T-helper 2 cell (primary cell): ENCODE measurements at places on chromosomes 2 and 18.

DNA sequence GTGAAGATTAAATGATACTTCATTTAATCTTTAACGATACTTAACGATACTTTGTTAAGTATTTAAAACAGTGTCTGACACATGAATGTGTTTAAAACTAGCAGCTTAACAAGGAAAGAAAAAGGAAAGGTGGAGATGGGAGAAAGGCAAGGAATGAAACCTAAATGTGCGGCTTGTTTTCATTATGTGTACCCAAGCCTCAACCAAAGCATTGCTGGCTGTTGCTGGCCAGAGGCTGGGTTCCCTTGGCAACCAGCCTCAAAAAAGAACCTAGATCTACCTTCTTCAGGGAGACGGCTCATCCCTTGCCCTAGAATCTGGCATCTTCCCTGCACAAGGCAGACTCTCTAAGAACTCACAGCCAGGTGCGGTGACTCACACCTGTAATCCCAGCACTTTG is 13.8 kb upstream of the PCBP1 start:
- DNase-seq = no peak

DNA sequence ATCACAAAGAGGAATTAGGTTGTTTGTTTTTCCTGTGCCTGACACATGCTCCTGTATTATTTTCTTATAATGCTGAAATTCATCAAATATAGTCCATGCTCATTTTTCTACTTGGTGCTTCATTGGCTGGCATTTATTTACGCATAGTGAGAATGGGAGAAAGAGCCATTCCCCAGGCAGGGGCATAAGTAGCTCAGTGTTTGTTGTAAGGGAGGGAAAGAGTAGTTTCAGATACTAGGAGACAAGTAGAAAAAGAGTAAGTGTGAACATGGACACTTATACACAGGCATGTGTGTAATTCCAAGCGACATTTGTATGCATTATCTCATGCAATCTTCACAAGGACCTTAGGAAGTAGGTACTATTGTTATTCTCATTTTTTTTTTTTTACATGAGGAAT is 111.9 kb upstream of the UGP2 start:
- no peak for DNase-seq

DNA sequence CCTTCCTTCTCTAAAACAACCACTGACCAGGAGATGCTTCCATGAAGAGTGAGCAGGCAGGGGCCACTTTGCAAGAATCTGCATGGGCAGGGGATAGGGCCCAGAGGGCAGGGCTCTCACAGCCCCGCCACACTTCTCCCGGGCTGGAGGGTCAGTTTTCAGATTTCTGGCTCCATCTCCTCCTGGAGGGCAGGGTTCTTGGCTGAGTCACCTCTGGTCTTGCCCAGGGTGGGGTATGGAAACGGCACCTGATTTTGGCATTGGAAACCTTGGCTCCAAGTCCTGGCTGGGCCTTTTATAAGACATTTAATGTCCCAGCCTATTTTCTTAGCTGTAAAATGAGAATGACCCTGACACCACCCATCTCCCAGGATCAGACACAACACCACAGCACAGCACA is 27.6 kb upstream of the ASPRV1 start:
- no peak for DNase-seq

GRCh38 chr2:112794131-112794733 is 9.9 kb upstream of the IL1A start:
- DNase-seq = no peak

GRCh38 chr2:238847419-238847801 is 475 bp upstream of the TWIST2 start:
- no peak for DNase-seq

- peak; percentile 69 for DNase-seq
Measured at GRCh38 chr2:151638191-151638933, 95.9 kb downstream of the NEB start.

DNA sequence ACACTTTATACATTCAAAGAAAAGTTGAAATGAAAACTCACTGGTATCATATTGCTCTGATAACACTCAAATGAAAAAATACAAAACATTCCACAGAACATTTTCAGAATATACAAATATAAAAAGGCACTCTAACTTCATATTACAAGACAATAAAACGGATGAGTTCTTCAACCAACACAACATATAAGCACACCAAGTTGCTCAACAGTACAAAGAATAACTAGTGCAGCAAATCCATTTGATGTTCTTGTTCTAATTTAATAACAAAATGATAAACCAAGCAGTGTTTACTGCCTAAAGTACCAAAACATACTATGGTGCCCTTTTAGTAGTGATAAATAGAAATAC is 60.8 kb upstream of the PGAP1 start:
- no peak for DNase-seq

- peak; percentile 64 for DNase-seq
Measured at GRCh38 chr2:42795841-42796301, 3.5 kb upstream of the HAAO start.

- no peak for DNase-seq
Measured at GRCh38 chr2:238151628-238152235, 7.0 kb upstream of the ERFE start.

GRCh38 chr2:40118622-40119021 is 333.3 kb downstream of the SLC8A1 start:
- no peak for DNase-seq

DNA sequence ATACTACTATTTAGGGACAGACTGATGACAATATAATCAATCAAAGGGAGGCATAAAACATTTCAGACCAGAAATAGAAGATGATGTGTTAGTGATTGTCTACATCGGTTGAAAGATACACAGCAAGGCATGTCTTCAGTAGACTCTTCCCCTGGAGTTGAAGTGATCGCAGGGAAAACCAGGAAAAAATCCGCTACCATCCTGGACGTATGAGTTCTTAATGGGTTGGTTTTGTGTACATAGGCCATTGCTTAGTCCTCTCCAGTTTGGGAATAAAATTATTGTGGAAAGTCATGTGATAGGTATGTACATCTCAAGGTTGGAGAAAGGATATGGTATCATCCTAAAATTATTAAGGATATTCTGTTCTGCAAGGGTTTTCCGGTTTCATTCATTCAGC is 4.3 kb downstream of the APCDD1 start:
- DNase-seq = no peak

- DNase-seq = no peak
Measured at GRCh38 chr2:25684577-25685473, 11.4 kb upstream of the DTNB start.

DNA sequence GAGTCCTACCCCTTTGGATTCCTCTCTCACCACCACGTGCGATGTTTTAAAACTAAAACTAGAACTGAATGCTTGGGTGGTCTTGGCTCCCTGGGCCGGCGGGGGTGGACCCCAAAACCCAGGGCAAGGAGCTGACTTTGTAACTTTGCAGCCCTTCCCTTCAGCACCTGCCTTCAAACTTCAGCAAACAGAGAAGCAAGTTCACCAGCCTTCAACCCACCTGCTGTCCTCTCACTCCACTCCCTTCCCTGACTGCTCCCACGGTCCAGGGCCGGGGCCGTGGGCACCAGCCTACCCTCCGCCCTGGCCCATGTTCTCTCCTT is 54.5 kb downstream of the COL6A3 start:
- DNase-seq = no peak

- DNase-seq = no peak
Measured at GRCh38 chr2:137190411-137191195, 425.3 kb downstream of the THSD7B start.

DNA sequence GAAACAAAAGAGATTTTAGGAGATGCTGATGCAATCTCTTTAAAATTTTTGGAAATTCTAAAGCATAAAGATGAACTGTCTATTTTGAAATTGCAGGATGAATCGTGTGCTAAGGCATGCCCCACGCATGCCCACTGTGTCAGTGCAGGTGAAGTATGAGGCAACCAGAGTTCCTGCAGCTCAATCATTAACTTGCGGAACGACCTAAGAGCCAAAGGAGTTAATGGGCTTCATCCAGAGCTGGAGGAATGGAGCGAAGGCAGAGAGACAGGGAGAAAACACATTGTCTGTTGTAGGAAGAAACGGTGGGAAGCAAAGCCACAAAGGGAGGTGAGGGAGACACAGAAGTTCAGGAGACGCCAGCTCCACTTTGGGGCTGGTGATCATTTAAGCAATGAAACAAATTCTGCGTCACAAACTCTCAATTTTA is 265.2 kb downstream of the CCDC85A start:
- DNase-seq = no peak

DNA sequence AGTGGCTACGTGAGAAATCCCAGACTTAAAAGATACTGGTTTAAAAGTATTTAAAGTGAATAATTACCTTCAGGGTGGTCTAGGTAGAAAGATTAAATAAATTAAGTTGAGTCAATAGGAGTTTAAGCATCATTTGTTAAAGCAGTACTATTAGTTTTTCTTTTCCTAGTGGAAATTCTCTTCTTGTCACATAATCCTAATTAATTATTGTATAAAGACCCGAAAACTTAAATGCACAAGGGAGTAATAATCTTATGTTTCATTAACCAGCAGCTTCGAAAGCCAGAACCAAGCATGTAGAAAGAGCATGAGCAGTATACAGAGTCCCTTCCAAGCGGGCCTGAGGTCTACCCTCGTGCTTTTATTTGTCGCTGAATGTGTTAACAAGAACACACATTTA is 90.2 kb upstream of the SKOR2 start:
- no peak for DNase-seq

DNA sequence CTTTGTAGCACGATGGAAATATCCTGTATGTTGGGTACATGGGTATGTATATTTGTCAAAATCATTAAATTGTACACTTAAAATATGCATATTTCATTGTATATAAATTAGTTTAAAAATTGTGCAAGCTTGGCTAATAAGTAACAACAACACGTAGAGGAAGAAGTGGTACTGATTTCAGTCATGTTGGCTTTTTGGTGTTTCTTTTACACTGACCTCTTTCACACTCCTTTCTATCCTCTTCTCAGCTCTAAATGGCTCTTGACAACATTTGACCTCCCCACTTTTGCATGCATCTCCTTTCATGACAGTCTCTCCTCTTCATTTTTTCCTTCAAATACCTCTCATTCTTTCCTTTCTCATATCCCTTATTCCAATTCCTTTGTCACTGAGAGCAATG is 801.4 kb upstream of the ZEB2 start:
- no peak for DNase-seq

- no peak for DNase-seq
Measured at GRCh38 chr18:3726238-3726951, 276.4 kb downstream of the TGIF1 start.

DNA sequence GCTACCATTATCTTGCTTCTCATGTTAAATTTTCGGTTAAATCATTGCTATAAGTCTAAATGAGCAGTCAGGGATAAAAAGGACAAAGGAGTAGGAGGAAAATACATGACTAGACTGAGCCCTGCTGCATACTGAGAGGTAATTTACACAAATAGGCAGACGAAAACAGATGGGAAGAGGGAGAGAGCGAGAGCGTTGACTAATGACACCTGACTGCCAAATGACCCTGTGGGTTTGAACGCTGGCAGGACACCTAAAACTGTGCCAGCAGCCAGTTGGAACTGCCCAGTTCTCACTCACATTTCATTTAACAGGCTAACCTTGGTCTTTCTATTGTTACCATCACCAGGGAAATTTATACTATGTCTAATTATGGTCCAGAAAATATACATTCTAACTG is 978.2 kb downstream of the CPS1 start:
- DNase-seq = no peak

- no peak for DNase-seq
Measured at GRCh38 chr2:123528996-123529707, 495.9 kb upstream of the CNTNAP5 start.

DNA sequence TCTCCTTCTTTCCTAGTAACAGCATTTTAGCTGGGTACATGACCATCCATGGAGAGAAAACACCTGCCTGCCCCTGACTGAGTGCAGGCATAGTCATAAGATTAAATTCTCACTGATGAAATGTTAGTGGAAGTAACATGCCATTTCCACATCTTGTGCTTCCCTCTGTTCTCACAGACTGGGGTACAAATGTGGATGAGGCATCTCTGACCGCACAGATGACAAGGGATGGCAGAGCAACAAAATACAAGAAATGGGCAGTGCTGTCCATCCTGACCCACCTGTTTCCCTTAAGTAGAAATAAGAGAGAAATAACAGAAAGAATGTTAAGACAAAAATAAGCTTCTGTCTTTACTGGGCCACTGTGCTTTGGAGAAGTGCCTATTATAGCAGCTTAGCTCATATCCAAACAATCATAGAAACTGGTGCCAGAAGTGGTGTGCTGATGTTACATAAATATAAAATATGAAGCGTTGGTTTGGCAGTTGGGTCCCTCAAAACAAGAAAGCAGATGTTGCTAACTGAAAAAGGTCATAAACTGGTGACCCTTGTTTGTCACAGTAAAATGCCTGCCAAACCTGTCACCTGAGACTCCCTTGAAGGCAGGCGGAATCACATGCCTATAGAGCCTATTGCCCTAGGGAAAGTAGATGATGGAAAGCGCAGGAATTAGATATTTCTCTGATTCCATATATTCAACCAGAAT is 72.4 kb upstream of the CCDC150 start:
- no peak for DNase-seq

DNA sequence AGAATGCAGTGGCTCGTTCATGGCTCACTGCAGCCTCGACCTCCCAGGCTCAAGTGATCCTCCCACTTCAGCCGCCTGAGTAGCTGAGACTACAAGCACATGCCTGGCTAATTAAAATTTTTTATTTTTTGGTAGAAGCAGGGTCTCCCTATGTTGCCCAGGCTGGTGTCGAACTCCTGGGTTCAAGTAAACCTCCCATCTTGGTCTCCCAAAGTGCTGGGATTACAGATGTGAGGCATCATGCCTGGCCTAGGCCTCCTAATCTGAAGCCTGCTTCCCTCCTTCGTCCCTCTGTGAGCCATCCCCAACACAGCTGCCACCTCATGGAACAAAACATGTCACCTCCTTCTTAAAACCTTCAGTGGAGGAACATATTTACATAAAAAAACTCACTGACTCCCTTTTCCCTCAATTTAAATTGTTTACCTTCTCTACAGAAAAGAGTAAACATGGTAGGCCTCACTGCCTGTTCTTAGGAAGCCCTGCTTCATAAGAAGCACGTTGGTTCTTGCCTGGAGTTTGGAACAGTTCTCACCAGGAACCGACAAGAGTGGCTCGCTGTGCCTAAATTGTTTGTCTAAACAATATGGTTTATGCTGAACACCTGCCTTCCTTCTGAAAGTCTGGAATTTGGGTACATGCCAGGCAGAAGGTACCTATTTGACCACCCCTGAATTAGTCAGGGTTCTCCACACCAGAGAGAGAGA is 12.1 kb upstream of the RHOB start:
- DNase-seq = no peak

- DNase-seq = no peak
Measured at GRCh38 chr2:98565286-98565860, 42.9 kb downstream of the COA5 start.

GRCh38 chr2:197256547-197257170 is 53.9 kb downstream of the ANKRD44 start:
- no peak for DNase-seq

GRCh38 chr2:200127848-200128247 is 172.5 kb downstream of the MAIP1 start:
- DNase-seq = no peak

DNA sequence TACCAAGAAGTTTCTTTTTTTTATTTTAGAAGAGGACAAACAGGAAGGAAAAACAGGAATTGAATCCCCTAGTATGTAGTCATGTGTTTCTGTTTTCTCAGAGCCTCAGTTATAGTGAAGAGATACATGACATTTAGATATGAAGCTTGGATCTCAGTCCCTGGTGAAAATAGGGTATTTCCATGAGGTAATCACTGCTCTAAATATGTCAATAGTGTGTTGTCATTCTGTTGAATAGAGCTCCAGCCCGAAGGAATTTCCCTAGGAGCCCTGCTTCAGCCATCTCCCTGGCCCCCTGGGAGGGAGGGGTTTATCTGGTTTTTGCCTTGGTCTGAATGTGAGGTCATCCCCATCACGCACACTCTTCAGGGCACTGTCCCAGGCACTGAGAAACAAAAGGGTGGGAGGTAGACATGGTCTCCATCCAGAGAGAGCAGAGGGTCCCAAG is 47.1 kb upstream of the REL start:
- DNase-seq = no peak

- DNase-seq = no peak
Measured at GRCh38 chr2:59798687-59799232, 754.7 kb downstream of the BCL11A start.
